ENCODE measurements at places on chromosomes 7 and 10. TPM values are rescaled to one million over a fixed set of nuclear protein-coding genes. Genes with fewer than 3 reads are reported as not detected.

Gene NOS3
- total RNA-seq = 18.6 TPM

- no peak for DNase-seq
Measured at GRCh38 chr7:134024739-134025138, 102.4 kb upstream of the LRGUK start.

GRCh38 chr10:124127965-124128810 is 34.8 kb upstream of the CHST15 start:
- DNase-seq = no peak

GRCh38 chr10:96655461-96656197 is 64.7 kb downstream of the PIK3AP1 start:
- DNase-seq = no peak

DNA sequence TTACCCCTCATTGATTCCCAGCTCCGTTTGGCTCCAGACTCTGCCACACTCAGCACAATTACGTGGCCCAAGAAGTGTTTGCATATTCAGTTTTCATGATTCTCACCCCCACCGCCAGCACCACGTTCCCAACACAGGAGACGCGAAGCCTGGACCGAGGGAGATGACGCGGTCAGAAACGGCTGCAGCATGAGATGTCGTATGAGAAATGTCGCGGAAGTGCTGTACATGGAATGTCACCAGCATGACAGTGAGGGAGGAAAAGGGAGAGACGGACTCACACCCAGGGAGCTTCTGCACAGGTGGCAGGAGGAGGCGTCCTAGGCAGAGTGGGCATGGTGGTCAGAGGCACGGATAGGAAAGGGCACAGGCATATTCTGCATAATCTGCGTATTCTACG is 188.3 kb downstream of the WDR37 start:
- DNase-seq = no peak

- no peak for DNase-seq
Measured at GRCh38 chr7:11847336-11847735, 15.3 kb upstream of the THSD7A start.

DNA sequence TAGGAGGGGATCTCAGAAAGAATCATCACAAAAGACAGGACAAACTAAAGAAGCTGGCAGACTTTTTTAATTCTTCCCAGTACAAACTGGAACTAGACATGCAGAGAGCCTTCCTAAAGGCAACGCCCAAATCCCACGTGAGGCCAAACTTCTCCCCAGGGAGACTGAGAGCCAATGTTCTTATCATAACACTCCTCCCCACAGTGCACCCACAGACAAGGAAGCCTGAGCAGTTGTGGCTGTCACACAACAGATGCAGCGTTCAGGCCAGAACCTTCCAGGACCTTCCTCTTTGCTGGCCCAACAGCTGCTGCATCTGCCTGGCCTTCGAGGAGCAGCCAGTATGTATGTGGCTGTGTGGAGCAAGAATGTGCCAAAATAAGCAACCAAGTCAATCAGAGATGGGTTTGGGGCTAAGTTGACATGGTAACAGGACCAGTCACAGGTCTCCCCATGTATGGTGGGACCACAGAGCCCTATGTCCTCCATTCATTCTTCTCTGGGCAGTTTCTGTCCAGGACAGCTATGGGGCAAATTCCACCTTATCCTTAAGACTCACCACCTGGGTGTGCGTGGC is 34.9 kb downstream of the SRPK2 start:
- no peak for DNase-seq

All from thoracic aorta (tissue), 2 donors.